ENCODE measurements at places on chromosomes 4 and X.

DNA sequence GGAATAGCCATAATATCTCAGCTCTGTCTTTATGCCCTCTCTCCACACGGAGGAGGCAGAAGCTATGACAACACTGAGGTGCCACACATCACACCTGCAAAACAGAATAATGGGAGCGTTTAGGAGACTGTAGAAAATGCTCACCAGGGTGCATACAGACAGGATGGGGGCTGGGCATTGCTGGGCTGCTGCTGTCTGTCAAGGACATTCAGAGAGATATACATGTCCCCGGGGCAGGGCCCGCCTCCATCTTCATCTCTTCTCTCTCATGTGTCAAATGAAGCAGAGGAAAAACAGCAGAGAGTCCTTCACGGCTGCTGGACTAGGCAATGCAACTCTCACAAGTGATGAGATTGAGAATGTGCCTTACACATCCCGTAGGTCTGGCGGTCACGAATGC, 65.3 kb upstream of the DHRSX start:
- DNase-seq = no peak

DNA sequence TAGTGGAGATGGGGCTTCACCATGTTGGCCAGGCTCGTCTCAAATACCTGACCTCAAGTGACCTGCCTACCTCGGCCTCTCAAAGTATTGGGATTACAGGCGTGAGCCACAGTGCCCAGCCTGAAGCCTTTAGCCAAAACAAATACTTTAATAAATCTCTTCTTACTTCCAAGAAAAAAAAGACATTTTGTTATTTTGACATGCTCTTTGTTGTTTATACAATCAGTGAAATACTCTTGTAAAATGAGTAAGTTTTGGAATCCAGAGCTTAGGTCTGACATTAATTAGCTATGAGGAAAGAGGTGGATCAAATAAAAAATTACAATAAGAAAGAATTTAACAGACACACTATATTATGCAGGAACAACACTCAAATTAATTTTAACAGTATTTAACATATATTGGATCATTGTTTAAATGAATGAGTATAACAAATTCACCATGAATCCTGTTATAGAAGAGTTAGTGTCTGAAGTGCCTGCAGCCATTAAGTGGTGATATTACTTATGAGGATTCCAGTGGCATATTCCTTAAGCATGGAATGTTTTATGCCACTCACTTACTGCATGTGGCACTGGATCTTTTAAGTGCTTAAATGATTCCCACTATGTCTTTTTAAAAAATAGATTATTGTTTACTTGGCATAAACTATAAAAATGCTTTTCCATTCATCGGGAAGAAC, 260.1 kb upstream of the GIMD1 start:
- DNase-seq = no peak

DNA sequence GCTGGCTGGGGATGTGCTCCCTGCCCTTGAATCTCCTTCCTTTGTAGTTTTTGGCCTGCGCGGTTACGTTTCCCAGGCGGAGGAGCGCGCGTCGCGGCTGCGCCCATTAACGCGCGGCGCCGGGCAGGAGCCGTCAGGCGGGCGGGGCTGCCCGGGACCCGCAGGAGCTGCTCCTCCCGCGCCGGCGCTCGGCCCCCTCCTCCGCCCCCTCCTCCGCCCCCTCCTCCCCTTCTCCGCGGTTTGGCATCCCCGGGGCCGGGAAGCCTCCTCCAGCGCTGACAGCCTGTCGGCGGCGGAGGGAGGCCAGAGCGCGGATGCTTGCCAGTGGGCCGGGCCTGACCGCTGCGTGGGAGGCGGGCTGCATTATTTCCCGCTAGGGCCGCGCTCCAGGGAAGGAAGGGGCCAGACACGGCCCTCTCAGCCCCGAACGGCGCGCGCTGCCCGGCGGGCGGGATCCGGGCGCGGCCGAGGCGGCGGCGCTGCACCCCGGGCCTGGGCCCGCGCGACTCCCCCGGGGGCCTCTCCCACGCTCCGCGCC, at the start of gene DCLK2:
TSS of gene DCLK2 (plus strand) at position 405 of the 538 bp plus-strand sequence. CDS start 583 bp downstream, outside the sequence.
- no peak for DNase-seq

DNA sequence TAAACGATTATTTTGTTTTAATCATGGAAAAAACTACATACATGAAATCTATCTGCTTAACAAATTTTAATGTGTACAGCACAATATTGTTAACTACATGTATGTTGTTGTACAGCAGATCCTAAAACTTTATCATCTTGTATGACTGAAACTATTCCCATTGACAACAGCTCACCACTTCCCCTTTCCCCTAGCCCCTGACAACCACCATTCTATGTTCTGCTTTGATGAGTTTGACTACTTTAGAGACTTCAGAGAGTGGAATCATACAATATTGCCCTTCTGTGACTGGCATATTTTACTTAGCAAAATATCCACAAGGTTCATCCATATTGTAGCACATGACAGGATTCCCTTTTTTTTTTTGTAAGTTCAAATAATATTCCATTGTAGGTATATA, 185.9 kb downstream of the CFAP299 start:
- no peak for DNase-seq

- DNase-seq = no peak
Measured at GRCh38 chr4:102263024-102263787, 82.1 kb downstream of the SLC39A8 start.

Measured in hematopoietic multipotent progenitor cell treated with erythropoietin and hydrocortisone succinate and interleukin-3 and kit ligand, for 17 days (in vitro differentiated cells).